ENCODE measurements at places on chromosomes 3 and 15.

DNA sequence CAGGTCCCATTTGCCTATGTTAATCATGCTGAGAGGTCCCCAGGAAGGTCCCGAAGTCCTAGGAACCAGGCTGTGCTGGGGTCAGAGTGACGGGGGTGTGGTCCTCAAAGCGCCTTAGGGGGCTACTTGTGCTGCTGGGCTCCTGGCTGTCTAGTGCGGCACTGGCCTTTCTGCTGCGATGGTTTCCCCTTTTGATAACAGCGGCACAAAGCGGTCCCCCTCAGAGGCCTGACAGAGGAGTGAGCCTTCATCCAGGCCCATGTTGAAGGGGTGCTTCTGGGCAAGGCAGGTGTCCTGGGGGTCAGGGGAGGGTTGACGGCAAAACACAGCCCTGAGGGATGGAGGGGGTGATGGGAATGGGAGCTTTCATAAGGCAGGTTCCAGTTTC lies 68.8 kb downstream of the HMCES start:
- no peak for DNase-seq

- DNase-seq: no peak
Observed at GRCh38 chr3:102165367-102165766, 269.4 kb upstream of the ZPLD1 start.

DNA sequence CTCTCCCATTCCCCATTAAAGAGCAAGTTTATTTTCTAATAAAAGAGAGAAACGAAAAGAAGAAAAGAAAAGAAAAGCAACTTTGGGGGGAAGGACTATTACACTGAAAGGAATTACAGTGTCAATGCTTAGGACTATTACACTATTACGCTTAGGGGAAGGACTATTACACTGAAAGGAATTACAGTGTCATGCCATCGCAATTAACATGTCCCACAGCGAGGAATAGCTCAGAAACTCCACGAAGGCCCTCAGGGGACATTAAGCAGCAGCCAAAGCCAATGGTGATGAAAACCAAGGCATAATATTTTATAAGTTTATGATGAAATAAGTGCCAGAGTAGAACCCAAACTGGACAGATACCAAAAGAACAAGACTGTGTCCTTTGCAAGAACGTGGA lies 22.1 kb upstream of the DET1 start:
- no peak for DNase-seq

DNA sequence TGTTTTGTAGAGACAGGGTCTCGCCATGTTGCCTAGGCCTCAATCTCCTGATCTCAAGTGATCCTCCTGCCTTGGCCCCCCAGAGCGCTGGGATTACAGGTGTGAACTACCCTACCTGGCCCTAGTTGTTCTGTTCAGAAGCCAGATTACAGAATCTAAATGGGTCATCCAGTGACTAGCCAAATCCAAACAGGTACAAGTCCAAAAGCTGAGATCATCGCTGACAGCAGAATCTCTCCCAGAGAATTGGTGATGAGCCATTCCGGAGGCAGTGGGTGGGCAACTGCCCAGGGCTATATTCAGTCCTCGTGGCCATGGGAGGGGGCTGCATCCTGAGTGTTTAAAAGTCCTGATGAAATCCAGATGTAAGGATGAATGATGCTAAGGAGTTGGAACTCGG lies 47.5 kb upstream of the SEMA4B start:
- no peak for DNase-seq

GRCh38 chr3:115982629-115983028 lies 359.3 kb downstream of the GAP43 start:
- DNase-seq: no peak

- no peak for DNase-seq
Observed at GRCh38 chr3:128195802-128196201, 42.5 kb downstream of the EEFSEC start.

Measured in CD4-positive, alpha-beta T cell treated with Interleukin-17A for 4 hours (primary cell).